ENCODE measurements at places on chromosomes 5 and 9.

GRCh38 chr5:112978836-112979235, 2.2 kb downstream of the DCP2 start:
- no peak for DNase-seq

GRCh38 chr5:145818604-145819003, 16.5 kb downstream of the PRELID2 start:
- DNase-seq: no peak

GRCh38 chr5:77869116-77869798, 93.1 kb upstream of the TBCA start:
- DNase-seq: no peak

- DNase-seq: no peak
Observed at GRCh38 chr5:14229181-14229580, 86.0 kb downstream of the TRIO start.
